ENCODE measurements at places on chromosomes 7 and 10.

- DNase-seq, result no peak
Observed at GRCh38 chr7:45036317-45036716, 36.3 kb downstream of the CCM2 start.

GRCh38 chr10:16809074-16809718 is 8.0 kb downstream of the RSU1 start:
- no peak for DNase-seq

- DNase-seq, result no peak
Observed at GRCh38 chr7:42572056-42572455, 335.0 kb upstream of the GLI3 start.

GRCh38 chr7:22393913-22394729 is 37.2 kb upstream of the RAPGEF5 start:
- no peak for DNase-seq

DNA sequence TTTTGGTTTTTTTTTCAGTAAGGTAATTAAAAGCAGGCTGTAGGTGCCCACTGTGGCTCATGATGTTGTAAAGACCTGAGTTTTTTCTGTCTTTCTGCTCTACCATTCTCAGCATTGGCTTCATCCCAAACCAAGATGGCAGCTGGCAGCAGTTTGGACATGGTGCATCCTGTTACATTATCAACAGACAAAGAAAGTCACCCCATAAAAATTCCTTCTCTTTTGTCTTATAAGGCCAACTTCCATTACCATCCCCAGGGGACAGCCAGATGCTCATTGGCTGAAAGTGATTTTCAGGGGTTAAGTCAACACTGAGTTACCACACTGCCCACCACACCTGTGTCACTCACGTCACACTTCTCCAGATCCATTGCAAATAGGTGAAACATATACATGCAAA is 558.4 kb downstream of the SDK1 start:
- DNase-seq, result no peak

- DNase-seq, result peak; percentile 71
Observed at GRCh38 chr10:76122056-76122455, 690.6 kb downstream of the LRMDA start.

- DNase-seq, result no peak
Observed at GRCh38 chr10:22874189-22874854, 53.5 kb upstream of the ARMC3 start.

GRCh38 chr10:18421726-18422293 is 229.6 kb downstream of the NSUN6 start:
- DNase-seq, result no peak

GRCh38 chr7:147376192-147376591 is 1214.4 kb upstream of the C7orf33 start:
- DNase-seq, result no peak

- DNase-seq, result no peak
Observed at GRCh38 chr10:6269953-6270867, 67.5 kb downstream of the PFKFB3 start.

DNA sequence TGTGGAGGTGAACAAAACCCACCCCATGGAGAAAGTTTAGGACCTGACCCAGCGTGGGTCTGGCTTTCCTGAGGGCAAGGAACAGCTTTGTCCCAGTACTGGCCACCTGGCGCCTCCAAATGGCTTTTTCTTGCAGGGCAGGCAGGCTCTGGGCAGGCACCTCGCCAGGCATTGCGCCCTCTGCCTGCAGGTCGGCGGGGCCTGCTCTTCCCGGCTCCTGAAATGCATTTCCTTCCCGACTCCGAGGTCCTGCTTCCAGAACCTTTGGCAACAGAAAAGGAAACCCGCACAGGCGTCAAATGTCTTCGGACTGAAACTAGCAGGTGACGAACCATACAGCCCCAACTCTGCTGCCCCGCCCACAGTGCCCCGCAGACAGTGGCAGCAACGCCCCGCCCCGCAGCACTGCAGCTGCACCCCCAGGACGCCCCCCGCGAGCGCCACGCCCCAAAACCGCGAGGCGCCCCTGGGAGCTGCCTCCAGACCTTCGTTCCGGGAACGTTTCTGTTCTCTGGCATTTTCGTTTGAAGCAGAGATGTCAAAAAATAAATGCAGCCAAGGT is 65.5 kb downstream of the C10orf143 start:
- DNase-seq, result no peak

- DNase-seq, result peak; percentile 95
Observed at GRCh38 chr7:45457591-45457990, 116.6 kb upstream of the ADCY1 start.

DNA sequence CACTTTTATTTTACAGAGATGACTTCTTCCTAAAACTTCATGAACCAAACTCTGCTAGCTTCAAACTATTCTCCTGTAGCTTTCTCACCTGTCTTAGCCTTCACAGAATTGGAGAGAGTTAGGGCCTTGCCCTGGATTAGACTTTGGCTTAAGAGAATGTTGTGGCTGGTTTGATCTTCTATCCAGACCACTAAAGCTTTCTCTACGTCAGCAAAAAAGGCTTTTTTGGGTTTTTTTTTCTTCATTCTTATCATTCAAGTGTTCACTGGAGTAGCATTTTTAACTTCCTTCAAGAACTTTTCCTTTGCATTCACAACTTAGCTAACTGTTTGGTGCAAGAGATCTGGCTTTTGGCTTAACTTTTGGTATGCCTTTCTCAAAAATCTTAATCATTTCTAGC is 19.3 kb upstream of the CCDC172 start:
- no peak for DNase-seq

GRCh38 chr7:144379776-144380384 is 23.6 kb downstream of the NOBOX start:
- no peak for DNase-seq

GRCh38 chr7:128450409-128450808 is 5.3 kb upstream of the HILPDA start:
- DNase-seq, result no peak
